ENCODE measurements at places on chromosomes 13 and 19. TPM values are rescaled to one million over a fixed set of nuclear protein-coding genes. Genes with fewer than 3 reads are reported as not detected.

Gene FXYD1
- total RNA-seq: 20.1 TPM

Gene IRS2
- total RNA-seq: 15.8 TPM

Gene TMEM147
- 112 TPM for total RNA-seq

DNA sequence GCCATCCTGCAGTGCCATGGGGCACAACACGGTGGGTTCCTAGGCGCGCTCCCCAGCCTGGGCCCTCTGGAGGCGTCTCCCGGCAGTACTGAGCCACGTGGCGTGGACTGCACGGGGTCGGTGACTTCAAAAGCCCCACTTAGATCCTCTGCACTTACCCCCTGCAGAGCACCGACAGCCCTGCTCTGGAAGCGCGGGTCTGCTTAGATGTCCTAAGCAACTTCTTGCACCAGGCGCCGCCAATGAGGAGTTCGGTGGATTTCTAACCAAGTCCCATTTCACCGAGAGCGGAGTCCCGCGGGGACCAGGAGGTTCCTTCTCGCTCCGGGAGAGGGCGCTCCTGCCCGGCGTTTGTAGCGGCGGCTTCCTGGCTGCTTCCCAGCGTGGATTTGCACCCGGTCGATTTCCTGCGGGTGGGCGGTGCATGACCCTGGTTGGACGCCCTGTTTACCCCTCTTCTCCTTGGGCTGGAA is 25.2 kb upstream of the ZNF845 start:
- DNase-seq: no peak

Gene ACP7
- total RNA-seq: not detected

Data from left lung (tissue), 14 donors.